ENCODE measurements at places on chromosomes 16 and 17.

- DNase-seq: no peak
Observed at GRCh38 chr17:10018461-10018891, 113.4 kb upstream of the RCVRN start.

DNA sequence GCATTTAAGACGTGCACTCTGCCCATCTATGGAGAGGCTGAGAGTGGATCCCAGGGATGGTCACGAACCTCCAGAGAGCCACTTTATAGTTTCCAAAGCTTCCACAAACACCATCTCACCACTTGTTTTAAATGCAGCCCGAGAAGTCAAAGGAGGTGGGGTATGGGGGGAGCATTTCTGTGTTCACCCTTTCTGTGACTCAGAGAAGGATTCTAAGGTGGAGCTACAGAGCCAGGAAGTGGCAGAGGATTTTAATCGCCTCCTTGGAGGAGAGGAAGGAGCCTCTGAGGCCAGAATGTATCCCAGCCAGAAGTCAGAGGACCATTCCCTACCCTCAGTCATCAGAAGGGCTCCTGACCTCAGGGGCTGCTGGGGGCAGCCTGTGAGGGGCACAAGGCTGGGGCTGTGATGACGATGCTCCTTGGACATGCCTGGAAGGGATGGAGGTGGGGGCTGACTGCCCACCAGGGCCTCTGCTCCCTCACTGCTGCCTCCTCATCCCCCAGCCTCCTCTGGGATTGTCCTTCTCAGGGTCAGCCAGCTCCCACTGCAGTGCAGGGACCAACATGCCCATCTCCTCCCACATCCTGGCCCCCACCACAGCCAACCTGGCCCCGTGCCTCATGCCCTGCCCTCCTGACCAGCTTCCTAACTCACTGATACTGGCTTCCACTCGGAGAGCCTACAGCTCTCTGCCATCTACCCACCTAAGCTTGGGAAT, 2.8 kb downstream of the XYLT2 start:
- DNase-seq: no peak

- no peak for DNase-seq
Observed at GRCh38 chr17:20200016-20200795, 191.0 kb downstream of the SPECC1 start.

DNA sequence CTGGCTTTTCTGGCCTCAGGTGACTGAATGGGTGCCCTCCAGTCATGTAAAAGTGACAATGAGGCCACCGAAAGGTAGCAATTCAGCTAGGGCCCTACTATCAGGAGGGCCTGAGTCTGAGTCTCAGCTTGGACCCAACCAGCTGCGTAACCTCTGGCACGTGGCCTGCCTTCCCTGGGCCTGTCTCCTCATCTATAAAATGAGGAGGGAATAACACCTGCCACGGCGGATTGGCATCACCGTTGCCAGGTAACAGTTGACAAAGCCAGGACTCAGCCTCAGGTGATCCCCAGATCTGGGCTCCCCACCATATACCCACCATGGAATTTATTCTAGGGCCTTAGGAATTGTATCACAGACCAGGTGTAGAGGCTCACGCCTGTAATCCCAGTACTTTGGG, 217.1 kb downstream of the KATNIP start:
- no peak for DNase-seq

DNA sequence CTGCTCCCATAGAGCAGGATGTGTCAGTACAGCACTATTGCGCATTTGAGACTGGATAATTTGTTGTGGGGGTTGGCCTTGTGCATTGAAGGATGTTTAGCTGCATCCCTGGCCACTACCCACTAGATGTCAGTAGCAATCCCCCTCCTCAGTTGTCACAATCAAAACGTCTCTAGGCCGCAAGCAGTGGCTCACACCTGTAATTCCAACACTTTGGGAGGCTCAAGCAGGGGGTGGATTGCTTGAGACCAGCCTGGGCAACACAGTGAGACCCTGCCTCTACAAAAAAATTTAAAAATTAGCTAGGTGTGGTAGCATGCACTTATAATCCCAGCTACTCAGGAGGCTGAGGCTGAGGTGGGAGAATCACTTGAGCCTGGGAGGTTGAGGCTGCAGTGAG, 48.4 kb downstream of the CENPV start:
- peak; percentile 22 for DNase-seq

- peak; percentile 72 for DNase-seq
Observed at GRCh38 chr17:59372138-59372751, 40.8 kb downstream of the YPEL2 start.

DNA sequence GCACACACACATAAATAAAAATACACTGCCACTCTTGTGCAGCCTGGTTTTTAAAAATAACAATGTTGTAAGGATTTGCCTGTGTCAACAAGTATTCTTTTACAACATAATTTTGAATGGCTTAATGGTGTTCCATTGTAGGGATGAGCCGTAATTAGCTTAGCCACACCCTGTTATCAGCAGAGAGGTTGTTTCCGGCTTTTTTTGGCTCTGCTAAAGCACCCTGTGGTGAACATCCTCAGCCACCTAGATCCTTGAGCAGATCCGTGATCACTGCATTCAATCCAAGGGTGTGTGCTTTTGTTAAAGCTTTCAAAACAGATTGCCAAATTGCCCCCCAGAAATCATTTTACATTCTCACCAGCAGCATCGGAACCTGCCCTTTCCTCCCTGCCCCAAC, 7.0 kb downstream of the KATNB1 start:
- no peak for DNase-seq

GRCh38 chr17:4074831-4075495, 67.9 kb downstream of the ZZEF1 start:
- peak; percentile 56 for DNase-seq
